ENCODE measurements at places on chromosomes 7 and 10. TPM values are rescaled to one million over a fixed set of nuclear protein-coding genes. Genes with fewer than 3 reads are reported as not detected.

GRCh38 chr10:184911-185310 lies 49.7 kb downstream of the ZMYND11 start:
- DNase-seq, result no peak

- no peak for DNase-seq
Measured at GRCh38 chr7:131905471-131905973, 349.1 kb upstream of the PODXL start.

GRCh38 chr10:46992803-46993561 lies 81.8 kb downstream of the PTPN20 start:
- DNase-seq, result peak; percentile 12

DNA sequence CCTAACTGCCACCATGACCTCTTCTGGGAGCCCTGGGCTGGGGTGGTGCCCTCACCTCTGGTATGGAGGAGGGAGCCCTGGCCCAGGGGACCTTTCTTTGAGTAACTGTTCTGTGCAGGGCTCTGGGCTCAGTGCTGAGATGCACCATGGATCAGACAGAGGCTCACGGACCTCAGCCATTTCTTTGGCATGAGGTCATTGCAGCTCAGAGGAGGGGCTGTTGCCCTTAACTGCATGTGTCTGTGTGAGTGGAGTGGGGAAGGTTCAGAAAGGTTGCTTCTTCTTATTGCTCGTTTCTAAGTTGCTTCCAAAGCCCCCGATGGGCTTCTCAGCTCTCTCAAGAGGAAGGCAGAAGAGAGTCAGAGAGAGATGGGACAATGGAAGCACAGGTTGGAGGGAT lies 233.9 kb downstream of the RPS24 start:
- DNase-seq, result no peak

DNA sequence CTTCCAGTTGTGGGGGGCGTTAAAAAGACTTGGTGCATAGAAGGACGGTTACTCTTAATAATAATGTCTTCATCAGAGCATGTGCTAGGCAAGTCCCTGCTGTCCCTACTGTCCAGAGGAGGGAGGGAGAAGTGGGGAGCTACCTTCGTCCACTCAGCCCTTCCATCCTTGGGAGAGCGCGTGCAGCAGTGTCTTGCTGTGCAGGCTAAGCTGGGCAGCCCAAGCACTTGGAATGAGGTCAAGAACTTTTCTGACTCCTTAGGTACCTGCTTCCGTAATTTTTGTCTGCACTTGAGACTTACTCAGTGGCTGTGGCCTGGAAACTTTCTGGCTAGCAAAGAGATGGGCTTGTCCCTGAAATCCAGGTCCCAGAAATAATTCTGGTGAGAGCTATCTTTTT lies 265.9 kb upstream of the SORCS1 start:
- DNase-seq, result no peak

- DNase-seq, result no peak
Measured at GRCh38 chr10:45006276-45007030, 5.7 kb downstream of the ZNF22 start.

- no peak for DNase-seq
Measured at GRCh38 chr7:90668992-90669391, 72.9 kb downstream of the CDK14 start.

DNA sequence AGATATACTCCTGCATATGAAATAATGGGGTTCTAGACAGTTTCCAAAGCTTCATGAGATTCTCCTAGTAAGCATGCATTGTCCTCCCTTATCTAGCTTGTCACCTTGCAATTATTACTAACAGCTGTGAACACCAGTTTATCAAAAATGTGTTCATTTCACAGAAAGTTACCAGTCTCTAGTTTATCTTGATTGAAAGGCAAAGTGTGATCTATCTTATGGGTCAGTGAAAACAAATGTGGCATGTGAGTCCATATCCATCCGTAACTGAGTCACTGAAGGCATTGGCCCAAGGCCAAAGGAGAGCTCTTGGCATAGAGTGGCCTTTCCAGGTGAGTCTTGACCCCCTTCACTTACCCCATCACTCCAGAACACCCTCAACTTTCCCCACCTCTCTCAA lies 53.2 kb downstream of the GSAP start:
- no peak for DNase-seq

- no peak for DNase-seq
Measured at GRCh38 chr10:122699796-122700455, at the start of gene C10orf120. C10orf120 (minus strand) TSS chr10:122699846; CDS start chr10:122699790, 56 bp downstream.

- DNase-seq, result no peak
Measured at GRCh38 chr7:121633186-121633585, 237.1 kb upstream of the FAM3C start.

- DNase-seq, result no peak
Measured at GRCh38 chr7:102094316-102094650, 192.4 kb upstream of the SH2B2 start.

- no peak for DNase-seq
Measured at GRCh38 chr10:3898821-3899220, 113.8 kb upstream of the KLF6 start.

DNA sequence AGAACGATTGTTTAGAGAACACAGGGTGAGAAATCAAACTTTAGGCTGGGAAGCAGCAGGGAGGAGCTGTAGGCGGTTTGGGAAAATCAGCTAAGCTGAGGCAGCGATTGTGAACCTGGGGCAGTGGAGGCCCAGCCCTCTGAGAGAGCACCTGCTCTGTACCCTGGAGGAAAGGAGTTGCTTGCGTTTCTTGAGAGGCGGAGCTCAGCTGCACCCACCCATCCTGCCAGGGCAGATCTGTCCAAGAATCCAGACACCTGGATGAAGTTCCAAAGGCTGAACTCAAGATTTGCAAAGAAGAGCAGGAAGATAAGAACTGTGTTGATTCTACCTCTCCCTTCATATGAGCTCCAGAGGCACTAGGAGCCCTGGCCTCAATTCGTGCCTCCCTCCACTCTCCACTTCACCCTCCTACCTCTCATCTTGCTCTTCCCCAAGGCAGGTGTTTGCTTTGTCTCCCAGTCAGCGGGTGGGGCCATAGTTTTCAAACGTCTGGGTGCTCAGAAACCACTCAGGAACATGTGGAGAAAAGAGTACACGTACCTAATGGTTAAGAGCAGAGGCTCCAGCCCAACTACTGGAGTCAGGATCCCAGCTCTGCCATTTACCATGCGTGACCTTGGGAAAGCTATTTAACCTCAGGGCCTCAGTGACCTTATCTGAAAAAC lies 21.5 kb upstream of the TMEM213 start:
- DNase-seq, result no peak

- DNase-seq, result no peak
Measured at GRCh38 chr7:19610194-19610943, 98.5 kb downstream of the POLR1F start.

- DNase-seq, result no peak
Measured at GRCh38 chr10:131626274-131626673, 274.5 kb upstream of the PPP2R2D start.

- DNase-seq, result no peak
Measured at GRCh38 chr7:130112093-130112492, 41.8 kb downstream of the KLHDC10 start.

Gene GHRHR
- total RNA-seq, result not detected

Gene INHBA
- total RNA-seq, result not detected

Gene CPN1
- total RNA-seq, result not detected

Gene ACBD7
- total RNA-seq, result 13.1 TPM

Gene SPDYE2B
- not detected for total RNA-seq

Gene METTL27
- total RNA-seq, result not detected

Gene JAKMIP3
- total RNA-seq, result 0.27 TPM

Gene SUN3
- not detected for total RNA-seq

Gene EPHB6
- total RNA-seq, result not detected

Gene ABCB4
- not detected for total RNA-seq

Gene NAT16
- not detected for total RNA-seq

Gene ZNF775
- 21.0 TPM for total RNA-seq

Gene AGR2
- total RNA-seq, result not detected

Gene COL13A1
- 0.17 TPM for total RNA-seq

Gene GDF2
- not detected for total RNA-seq

Data from G401 (cell line).